ENCODE measurements at places on chromosomes 1 and 21.

DNA sequence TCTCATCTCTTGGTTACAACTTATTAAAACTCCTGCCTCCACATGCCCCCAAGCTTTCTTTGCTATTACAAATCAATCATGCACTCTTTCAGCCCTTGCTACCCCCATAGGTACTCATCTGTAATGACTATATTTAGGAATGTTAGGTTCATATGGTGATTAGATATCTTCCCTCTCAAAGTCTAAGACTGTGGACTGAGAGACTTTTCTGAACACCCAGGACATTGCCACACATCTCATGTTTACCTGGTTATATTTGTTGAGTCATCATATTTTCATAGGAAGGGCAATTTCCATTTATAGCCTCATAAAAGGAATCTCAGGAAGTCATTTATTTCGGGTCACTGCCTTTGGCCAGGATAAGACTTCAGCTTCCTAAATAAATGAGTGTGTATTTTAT lies 81.5 kb upstream of the LPGAT1 start:
- no peak for DNase-seq

GRCh38 chr1:61638296-61638695 lies 86.6 kb downstream of the TM2D1 start:
- no peak for DNase-seq

DNA sequence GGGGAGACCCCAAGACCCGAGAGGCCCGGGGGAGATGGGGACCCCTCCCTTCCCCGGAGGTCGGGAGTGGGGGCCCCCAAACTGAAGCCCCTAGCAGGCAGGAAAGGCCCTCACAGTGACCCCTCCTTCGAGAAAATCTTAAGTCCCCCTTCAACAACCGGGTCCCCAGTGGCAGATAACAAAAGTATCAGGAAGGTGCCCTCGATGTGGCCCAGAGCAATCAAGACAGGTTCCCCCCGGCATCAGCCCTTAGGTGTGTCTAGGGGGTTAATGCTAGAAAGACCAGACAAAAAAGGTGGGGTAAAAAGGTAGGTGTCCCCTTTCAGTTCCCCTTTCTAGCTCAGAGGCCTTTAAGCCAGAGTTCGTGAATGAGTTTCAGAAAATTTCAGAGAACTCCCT lies 282 bp upstream of the ECE1 start:
- no peak for DNase-seq

GRCh38 chr1:155598842-155599331 lies 11.1 kb upstream of the MSTO1 start:
- no peak for DNase-seq

GRCh38 chr1:234144901-234145300 lies 228.4 kb upstream of the COA6 start:
- DNase-seq, result no peak

GRCh38 chr1:56472860-56473259 lies 106.5 kb downstream of the PLPP3 start:
- DNase-seq, result no peak

- no peak for DNase-seq
Observed at GRCh38 chr1:109531380-109531779, 8.3 kb upstream of the GPR61 start.

GRCh38 chr1:31243501-31244286 lies 4.0 kb upstream of the NKAIN1 start:
- DNase-seq, result no peak

- DNase-seq, result no peak
Observed at GRCh38 chr1:25338986-25339385, 852 bp downstream of the TMEM50A start.

DNA sequence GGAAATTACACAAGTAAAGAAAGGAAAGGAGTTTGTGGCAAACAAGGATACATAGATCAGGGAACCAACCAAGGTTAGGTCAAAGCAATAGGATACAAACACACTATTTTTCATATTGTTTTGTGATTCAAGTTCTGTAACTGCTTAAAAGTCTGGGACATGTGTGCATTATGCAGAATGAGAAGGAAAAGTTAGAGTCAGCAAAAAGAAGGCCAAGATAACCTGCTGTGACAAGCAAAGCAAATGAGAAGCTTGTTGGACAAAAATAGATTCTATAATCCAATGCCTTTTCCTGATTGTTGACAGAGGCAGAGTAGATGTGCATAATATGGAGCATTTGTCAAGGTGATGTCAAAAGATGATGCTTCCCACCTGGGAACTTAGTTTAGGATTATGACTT lies 556.0 kb upstream of the CXADR start:
- DNase-seq, result no peak

DNA sequence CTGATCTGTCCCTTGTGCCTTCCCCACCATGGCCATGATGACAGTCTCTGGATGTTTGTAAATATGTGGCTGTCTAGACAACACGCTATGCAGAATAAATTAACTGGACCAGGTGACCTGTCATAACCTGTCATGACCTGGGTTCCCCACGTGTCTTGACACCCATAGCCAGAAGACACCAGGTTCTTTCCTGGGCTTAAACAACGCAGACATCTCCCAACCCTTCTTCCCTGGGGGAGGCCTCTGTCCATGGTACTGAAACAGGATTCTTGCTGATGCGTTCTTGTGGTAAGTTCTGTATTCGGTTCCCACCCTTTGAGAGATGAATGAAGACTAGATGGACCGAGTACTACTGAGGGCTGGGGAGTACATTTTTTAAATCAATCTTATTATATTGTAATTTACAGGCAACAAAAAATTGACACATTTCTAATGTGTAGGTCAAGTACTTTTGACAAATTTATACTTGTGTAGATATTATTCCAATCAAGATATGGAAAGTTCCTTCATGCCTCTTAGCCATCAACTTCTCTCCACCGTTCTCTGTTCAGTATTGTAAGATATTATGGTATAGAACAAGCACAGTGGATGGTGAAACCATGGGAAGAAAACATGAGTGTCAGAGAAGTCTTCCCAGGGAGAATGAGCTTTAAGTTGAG lies 738.8 kb downstream of the PTPRU start:
- no peak for DNase-seq

GRCh38 chr1:34865573-34865972 lies 6.0 kb upstream of the SMIM12 start:
- DNase-seq, result no peak

GRCh38 chr1:96833376-96833775 lies 111.8 kb downstream of the PTBP2 start:
- no peak for DNase-seq

DNA sequence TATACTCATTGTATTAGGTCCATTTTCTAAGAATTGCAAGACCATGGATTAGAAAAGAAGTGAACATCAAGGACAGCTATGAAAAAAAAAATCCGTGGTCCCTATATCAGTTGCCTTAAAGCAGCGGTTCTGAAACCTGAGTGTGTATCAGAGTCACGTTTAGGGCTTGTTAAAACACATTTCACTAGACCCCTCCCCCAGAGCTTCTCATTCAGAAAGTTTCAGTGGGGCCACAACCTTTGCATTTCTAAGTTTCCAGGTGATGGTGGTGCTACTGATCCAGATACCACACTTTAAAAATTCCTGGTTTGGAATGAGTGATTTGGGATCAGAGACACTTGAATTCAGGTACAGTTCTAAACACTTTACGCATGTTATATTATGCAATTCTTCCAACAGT lies 96.1 kb upstream of the PRMT6 start:
- DNase-seq, result no peak

- DNase-seq, result no peak
Observed at GRCh38 chr21:41772351-41773080, 5.7 kb upstream of the RIPK4 start.

DNA sequence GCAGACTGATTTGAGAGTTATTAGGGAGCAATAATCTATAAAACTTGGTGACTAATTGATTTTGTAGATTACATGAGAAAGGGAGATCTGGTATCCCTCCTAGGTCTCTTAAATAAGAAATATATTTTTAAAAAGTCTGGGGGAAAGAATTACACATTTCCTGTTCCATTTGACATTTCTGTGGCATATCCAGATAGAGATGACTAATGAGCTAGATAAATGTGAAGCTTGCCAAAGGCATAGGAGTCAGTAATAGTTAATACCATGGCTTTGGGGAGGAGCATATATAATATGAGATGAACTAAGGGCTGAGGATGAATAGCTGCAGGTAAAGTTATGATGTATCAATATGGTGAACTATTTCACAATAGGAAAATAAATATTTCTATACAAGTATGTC lies 663.7 kb downstream of the PTPRC start:
- no peak for DNase-seq

DNA sequence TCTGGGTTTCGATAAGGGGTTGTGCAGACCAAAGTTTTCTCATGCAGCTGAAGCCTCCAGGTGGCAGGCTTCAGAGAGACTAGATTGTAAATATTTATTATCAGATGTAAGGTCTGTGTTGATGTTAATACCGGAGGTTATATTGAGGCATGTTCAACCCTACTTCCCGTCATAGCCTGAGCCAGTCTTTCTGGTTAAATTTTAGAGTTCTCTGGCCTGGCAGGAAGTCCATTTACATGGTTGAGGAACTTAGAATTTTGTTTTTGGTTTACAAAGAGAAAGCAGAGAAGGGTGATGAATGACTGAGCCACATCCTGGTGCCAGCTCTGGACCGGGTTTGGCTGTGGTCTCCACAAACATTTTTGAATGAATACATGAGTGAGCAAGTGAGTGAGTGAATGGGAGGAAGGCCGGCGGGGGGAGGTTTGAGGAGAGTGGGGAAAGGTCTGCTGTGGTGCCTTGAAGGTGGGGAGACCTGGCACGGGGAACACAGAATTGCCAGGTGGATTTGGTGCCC lies 218.5 kb downstream of the DISC1 start:
- no peak for DNase-seq

GRCh38 chr1:183645531-183645930 lies 7.6 kb downstream of the APOBEC4 start:
- DNase-seq, result no peak

DNA sequence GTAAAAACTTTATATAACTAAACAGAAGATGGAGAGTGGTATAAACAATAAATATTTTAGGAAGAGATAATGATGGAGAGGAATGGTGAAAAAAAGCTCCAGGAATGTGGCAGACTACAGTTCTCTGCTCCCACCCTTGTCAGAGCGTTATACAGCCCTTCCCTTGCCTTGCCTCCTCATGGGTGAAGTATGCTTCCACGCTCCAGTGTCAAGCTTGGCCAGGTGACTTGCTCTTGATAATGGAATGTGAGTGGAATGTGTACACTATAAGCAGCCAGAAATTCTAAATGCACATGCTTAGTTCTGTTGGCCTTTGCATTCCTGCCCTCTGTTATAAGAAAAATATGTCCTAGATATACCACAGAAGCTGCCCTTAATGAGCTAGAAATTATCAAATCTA lies 24.7 kb upstream of the POGK start:
- no peak for DNase-seq

DNA sequence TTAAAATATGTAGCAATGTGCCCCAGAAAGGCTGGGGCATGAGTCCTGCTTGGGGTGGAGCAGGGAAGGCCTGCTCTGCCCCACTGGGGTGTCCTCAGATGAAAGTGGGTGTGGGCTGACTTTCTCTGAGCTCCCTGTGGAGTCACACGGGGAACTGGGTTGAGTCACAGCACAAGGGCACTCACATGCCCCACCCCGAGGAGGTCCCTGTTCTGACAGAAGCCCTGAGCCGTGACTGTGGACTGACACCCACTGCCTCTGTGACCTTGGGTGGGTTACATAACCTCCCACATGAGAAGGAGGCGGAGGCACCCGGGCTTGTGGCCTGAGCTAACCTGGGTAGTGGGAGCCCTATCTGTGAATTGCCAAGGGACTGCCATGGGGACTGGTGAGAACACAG lies 52.5 kb upstream of the TINAGL1 start:
- no peak for DNase-seq

DNA sequence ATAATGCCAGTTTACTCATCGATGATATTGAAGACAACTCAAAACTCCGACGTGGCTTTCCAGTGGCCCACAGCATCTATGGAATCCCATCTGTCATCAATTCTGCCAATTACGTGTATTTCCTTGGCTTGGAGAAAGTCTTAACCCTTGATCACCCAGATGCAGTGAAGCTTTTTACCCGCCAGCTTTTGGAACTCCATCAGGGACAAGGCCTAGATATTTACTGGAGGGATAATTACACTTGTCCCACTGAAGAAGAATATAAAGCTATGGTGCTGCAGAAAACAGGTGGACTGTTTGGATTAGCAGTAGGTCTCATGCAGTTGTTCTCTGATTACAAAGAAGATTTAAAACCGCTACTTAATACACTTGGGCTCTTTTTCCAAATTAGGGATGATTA lies 13.7 kb downstream of the GGPS1 start:
- no peak for DNase-seq

DNA sequence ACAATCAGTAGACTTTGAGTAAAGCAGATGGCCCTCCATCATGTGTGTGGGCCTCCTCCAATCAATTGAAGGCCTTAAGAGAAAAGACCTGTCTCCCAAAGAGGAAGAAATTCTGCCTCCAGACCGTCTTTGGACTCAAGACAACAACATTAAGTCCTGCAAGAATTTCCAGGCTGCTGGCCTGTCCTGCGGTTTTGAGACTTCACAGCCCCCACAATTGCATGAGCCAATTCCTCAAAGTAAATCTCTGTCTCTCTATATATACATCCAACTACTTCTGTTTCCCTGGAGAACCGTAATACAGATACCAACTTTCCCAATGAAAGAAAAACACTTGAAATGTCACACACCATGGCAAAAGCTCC lies 16.4 kb downstream of the REG4 start:
- no peak for DNase-seq

- no peak for DNase-seq
Observed at GRCh38 chr1:243413431-243414151, 157.8 kb downstream of the SDCCAG8 start.

- DNase-seq, result no peak
Observed at GRCh38 chr21:34942911-34943310, 106.2 kb downstream of the RUNX1 start.

DNA sequence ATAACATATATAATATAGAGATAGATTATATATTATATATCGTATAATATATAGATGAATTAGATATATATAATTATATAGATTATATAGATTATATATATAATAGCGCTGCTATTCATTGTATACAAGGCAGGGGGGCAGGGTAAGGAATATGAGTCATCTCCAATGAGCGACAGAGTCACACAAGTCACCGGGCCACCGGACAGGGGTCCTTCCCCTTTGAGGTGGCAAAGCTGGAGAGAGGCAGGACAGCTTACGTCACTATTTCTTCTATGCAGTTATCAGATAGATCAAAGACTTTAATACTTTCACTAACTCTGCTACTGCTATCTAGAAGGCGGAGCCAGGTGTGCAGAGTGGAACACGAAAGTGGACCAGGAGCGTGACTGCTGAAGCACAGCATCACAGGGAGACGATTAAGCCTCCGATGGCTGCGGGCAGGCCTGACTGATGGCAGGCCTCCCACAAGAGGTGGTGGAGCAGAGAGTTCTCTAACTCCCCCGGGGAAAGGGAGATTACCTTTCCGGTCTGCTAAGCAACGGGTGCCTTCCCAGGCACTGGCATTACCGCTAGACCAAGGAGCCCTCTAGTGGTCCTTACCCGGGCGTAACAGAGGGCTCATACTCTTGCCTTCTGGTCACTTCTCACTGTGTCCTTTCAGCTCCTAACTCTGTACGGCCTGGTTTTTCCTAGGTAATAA lies 2154.7 kb downstream of the MRPL39 start:
- DNase-seq, result no peak

Measured in stimulated activated CD8-positive, alpha-beta memory T cell treated with anti-CD3 and anti-CD28 coated beads, Interleukin-4, amount 100 ng/mL, for 1 hour (primary cell).